Endothelial cell of umbilical vein (primary cell): ENCODE measurements at places on chromosomes 3 and 15. TPM values are rescaled to one million over a fixed set of nuclear protein-coding genes. Genes with fewer than 3 reads are reported as not detected.

Gene TRMT10C
- total RNA-seq = 28.0 and 29.6 TPM in 2 replicates

Gene C2CD4A
- total RNA-seq = 0.46 and 1.1 TPM in 2 replicates

Gene EIF5A2
- 10.9 and 12.3 TPM in 2 replicates for total RNA-seq

Gene SERPINI2
- total RNA-seq = not detected in 2 replicates

Gene TYRO3
- 14.5 and 18.8 TPM in 2 replicates for total RNA-seq

Gene GOLGA8K
- 2.0 and 3.8 TPM in 2 replicates for total RNA-seq

Gene FAM131A
- 19.9 and 26.8 TPM in 2 replicates for total RNA-seq

DNA sequence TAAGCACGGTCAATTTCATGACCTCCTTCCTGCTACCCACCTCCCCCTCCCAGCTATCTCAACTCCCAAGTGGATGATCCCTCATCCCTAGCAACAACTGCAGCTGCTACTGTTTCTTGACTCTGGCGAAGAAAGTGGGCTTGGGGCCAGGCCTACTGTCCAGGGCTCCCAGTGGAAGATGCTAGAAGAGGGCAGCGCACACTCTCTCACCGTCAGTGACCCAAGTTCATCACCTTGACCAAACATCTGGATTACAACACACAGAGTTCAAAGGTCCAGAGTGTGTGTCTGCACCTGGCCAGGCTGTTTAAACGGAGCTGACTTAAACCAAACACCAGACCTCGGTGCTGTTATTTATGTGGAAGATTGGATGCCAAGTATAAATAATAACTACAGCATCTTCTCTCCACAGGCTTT is 385.6 kb downstream of the SHQ1 start:
- no peak for DNase-seq

DNA sequence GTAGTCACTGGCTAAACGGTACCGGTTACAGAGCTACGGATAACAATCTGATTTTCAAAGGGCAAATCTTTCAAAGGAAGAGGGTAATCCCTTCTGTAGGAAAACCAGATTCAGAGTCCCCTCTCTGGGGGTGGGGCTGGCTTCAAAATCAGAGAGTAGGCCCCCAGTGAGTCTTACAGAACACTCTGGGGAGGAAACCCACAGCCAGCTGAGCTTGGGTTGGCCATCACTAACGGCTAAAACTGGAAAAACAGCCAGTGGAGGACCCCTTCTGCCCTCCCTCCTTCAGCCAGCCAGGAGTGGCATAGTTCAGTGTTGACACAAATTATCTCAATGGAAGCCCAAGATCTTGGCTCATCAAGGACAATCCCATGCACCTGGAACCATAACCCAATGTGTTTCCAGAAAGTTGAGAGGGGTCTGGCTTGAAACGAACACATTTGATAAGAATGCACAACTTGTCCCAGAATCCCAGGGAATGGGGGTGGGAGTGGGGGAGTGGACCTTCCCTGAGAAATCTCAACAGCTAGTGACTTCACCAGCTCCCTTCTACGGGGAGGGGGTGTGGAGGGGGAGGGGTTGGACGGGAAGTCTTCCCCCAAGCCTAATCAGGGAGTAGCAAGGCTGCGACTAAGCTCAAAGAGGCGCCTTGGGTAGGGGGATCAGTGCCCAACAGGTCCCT is 1.0 kb downstream of the RASL12 start:
- no peak for DNase-seq

- peak; percentile 97 for DNase-seq
Measured at GRCh38 chr3:43389388-43390254, 103.3 kb downstream of the SNRK start.

- no peak for DNase-seq
Measured at GRCh38 chr3:149204390-149204991, 17.1 kb downstream of the CP start.
